ENCODE measurements at places on chromosomes 1 and 21.
A peak's percentile ranks its signal among the peaks of the same experiment; 100 is the strongest.

DNA sequence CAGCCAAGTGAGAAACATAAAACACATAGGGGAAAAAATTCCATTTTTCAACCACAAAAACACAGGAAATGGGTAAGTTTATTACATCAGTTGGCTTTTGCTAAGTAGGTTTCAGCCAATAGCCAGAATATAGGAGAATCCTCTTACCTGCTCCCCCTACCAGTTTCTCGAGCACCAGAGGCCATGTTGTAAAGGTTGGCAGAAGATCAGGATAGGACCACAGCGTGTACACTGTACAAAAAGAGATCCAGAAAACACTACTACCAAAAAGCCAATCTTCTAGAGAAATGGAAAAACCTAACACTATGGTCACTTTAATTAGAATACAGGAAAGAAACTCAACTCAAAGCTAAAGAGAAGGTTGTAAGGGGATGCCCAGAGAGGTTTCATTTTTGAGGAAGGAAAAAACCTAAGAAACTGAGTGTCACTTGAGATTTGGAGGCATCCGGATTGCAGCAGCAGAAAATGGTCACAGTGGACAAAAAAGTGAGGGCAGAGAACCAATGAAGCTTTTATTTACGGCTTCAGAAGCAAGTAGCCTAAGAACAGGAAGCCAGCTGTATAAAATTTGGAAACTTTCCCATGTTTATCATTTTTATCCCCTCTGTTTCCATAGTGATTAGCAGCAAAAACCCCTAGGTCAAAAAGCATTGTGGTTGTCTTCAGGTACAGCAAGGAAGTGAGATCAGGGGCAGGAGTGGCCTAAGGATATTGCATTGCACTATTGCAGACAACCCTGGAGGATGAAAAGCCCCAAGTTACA is 2.9 kb downstream of the EIF2D start:
- no peak for DNase-seq

DNA sequence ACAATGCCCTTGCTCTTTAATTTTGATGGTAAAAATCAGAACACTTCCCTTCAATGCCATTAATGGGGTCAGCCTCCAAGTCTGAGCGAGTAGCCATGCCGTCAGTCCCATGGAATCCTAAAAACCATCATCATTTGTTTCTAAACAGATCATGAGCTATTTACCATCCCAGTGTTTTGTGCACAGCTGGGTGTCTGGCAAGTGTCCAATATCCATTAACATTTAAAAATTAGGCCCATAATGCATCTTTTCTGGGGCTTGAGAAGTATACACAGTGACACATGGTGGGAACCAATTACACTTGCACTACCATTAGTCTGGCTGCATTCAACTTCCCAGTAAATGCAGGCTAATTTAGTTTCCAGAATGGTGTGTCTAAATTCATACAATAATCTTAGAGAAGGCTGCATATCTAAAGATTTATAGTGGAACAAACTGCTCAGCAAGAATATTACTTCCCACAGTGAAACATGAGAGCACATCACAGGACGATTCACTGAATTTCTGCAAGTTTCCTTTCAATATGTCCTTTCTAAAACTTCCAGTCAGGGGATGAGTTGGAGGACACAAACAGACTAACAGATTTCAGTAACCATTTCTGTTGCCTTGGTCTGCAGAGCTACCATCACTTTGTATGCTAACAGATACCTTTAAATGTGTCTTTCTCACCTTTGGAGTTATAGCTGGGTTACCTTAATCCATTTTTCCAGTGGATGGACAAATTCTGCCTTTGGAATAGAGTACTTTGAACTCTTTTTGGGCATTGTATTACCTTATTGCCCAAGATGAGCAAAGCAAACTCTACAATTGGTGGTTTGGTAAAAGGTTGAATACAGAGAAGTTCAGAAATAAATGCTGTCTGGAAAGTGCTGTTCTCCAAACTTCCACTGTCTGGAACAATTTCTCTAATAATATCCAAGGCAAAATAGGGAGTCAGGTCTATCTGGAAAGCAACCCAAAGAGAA is 258.0 kb downstream of the PTBP2 start:
- DNase-seq = no peak

DNA sequence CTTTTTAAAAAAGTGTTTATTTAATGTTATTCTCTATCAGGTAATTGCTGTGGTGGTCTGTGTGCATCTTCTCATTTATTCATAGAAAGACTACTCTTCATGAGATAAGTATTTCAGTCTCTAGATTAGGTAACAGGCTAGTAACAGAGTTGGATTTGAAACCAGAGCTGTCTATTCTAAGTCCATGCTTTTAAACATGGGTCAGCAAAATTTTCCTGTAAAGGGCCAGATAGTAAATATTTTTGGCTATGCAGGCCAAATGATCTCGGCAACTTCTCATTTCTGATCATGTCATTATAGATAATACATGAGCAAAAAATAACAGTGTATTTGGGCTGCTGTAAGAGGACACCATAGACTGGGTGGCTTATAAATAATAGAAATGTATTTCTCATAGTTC is 485.6 kb upstream of the ZRANB2 start:
- no peak for DNase-seq

GRCh38 chr1:177480741-177481305 is 310.1 kb downstream of the BRINP2 start:
- DNase-seq = no peak

GRCh38 chr1:193102662-193103061 is 2.6 kb downstream of the GLRX2 start:
- DNase-seq = peak; percentile 13

DNA sequence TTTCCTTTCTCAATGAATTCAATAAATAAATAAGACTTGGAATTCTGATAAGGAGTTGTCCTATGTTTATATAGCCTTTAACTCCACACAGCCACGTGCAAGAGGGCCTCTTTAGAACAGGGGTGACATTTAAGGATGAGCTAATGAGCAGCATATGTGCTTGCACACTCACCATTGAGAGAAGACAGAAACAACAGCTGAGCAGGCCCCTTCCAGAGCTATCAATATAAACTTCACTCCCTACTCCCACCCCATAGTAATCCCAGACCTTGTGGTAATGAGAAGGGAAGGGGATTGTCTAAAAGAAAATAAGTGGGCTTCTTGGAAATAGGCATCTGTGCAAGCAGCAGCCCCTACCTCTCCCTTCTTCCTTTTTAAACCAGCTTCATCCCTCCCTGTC is 176.0 kb downstream of the SEC16B start:
- no peak for DNase-seq

DNA sequence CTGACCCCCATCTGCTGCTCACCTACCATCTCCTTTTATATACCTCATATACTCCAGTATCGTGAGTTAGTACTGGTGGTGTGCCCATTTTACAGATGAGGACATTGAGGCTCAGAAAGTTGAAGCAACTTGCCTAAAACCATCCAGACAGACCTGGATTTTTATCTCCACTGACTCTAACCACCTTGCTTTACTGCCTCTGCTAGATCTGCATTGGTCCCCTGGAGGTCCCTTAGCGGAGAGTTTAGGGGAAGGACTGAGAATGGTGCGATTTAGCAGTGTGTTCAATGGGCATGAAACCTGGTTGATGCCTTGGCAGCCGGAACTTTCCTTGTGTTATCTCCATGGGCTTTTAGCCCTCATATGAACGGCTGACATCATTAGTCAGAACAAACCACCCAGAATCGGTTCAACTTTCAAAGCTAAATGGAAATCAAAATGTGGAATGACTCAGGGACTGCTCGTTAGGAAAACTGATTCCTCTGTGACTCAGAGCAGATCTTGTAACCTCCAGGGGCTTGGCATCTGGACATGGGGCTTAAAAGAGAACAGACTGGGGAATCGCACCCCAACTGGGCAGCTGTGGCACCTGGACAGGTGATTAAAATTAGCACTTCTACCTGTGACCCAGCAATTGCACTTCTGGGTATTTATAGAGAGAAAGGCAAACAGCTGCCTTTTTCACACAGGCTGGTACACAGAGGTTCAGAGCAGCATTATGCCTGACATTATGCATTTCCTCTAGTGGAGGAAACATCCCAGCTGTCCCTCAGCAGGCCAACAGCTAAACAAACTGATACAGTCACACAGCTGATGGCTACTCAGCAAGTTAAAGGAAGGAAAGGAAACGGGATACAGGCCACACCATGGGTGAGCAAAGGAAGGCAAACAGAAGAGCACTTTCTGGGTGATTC is 25.3 kb downstream of the TMEM51 start:
- DNase-seq = no peak

GRCh38 chr1:48344373-48344772 is 121.9 kb downstream of the SLC5A9 start:
- no peak for DNase-seq

- DNase-seq = no peak
Observed at GRCh38 chr1:200296091-200296661, 113.7 kb downstream of the ZNF281 start.
